Liver (tissue), 10 donors: ENCODE measurements at places on chromosomes 13 and 19. TPM values are rescaled to one million over a fixed set of nuclear protein-coding genes. Genes with fewer than 3 reads are reported as not detected.

GRCh38 chr13:26509491-26509890, 48.0 kb upstream of the WASF3 start:
- DNase-seq = no peak

The CPAMD8 gene
- 1.0 TPM for total RNA-seq

The KLK3 gene
- not detected for total RNA-seq

DNA sequence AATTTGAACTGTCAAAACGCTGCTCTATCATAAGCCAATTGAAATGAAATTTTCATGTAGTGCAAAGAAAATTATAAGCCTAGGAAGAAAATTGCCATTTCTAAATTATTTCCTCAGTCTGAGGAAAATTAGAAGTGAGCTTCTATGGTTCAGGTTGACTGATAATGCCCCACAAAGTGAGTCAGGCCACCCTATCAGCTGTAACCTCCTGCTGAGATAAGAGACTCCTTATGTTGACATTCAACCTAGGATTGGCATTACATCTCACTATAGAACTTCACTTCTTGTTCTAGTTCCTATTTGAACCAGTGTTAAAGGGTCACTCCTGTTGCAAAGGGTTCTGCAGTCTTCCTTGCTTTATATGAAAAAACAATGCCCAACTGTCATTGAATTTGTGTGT, 32.6 kb upstream of the RFC3 start:
- DNase-seq = no peak

GRCh38 chr19:3192228-3192635, 6.5 kb downstream of the NCLN start:
- DNase-seq = no peak

- no peak for DNase-seq
Observed at GRCh38 chr13:33150126-33150525, 133.9 kb downstream of the KL start.

- peak; percentile 84 for DNase-seq
Observed at GRCh38 chr19:46542428-46543230, 47.0 kb upstream of the PNMA8B start.

The CPB2 gene
- 175 TPM for total RNA-seq
